ENCODE measurements at places on chromosomes 5 and 9.

DNA sequence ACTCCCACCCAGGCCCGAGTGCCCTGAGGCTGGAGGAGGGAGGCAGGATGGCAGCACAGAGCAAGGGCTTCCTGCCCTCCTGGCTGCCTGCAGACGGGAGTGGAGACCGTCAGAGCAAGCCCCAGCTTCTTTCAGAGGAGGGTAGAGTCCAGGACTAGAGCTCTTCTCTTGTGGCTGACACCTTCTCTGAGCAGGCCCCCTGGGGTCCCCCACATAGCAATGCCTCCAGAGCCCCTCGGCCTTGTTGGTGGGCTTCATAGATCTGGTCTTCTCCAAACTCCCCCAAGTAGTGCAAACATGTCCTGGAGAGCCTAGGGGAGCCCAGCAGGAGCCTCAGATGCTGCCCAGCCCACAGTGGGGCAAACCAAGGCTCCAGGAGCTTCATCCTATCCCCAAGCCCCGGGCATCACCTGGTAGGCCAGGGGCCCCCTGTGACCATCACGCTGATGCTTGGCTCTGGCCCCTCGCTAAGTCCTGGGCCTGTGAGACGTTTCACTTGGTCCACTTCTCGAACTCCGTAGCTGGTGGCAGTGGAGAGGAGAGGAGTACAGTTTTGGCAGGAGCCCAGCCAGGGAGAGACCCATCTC is 2.0 kb downstream of the MZB1 start:
- no peaks in the 10 kb centered on the region for H3K36me3 ChIP-seq
- peaks cover 2% of the 10 kb centered on the region for H3K4me1 ChIP-seq
- no peak overlapping the region for H3K4me3 ChIP-seq

GRCh38 chr9:13324988-13325387 is 45.5 kb upstream of the MPDZ start:
- DNase-seq: no peak
- H3K27me3 ChIP-seq: no peaks in the 10 kb centered on the region
- H3K4me1 ChIP-seq: no peaks in the 10 kb centered on the region
- no peak overlapping the region for H3K4me3 ChIP-seq

- no peaks in the 10 kb centered on the region for H3K27me3 ChIP-seq
- no peaks in the 10 kb centered on the region for H3K4me1 ChIP-seq
- H3K36me3 ChIP-seq: peaks cover 87% of the 10 kb centered on the region
- DNase-seq: no peak
- no peak overlapping the region for H3K4me3 ChIP-seq
Measured at GRCh38 chr5:57246426-57246825, 72.6 kb downstream of the GPBP1 start.

- H3K27me3 ChIP-seq: no peaks in the 10 kb centered on the region
- H3K4me1 ChIP-seq: no peaks in the 10 kb centered on the region
- no peak overlapping the region for H3K27ac ChIP-seq
- no peak overlapping the region for H3K4me3 ChIP-seq
- DNase-seq: no peak
- no peaks in the 10 kb centered on the region for H3K36me3 ChIP-seq
Measured at GRCh38 chr5:161412792-161413191, 133.7 kb downstream of the GABRB2 start.

- no peak overlapping the region for H3K4me3 ChIP-seq
- H3K4me1 ChIP-seq: no peaks in the 10 kb centered on the region
- no peak overlapping the region for H3K27ac ChIP-seq
- H3K27me3 ChIP-seq: no peaks in the 10 kb centered on the region
- H3K36me3 ChIP-seq: no peaks in the 10 kb centered on the region
Measured at GRCh38 chr5:163259495-163259894, 177.9 kb upstream of the CCNG1 start.

GRCh38 chr9:115006660-115007059 is 76.3 kb upstream of the TNFSF8 start:
- no peaks in the 10 kb centered on the region for H3K27me3 ChIP-seq
- H3K4me3 ChIP-seq: no peak overlapping the region
- no peak overlapping the region for H3K27ac ChIP-seq
- DNase-seq: no peak

DNA sequence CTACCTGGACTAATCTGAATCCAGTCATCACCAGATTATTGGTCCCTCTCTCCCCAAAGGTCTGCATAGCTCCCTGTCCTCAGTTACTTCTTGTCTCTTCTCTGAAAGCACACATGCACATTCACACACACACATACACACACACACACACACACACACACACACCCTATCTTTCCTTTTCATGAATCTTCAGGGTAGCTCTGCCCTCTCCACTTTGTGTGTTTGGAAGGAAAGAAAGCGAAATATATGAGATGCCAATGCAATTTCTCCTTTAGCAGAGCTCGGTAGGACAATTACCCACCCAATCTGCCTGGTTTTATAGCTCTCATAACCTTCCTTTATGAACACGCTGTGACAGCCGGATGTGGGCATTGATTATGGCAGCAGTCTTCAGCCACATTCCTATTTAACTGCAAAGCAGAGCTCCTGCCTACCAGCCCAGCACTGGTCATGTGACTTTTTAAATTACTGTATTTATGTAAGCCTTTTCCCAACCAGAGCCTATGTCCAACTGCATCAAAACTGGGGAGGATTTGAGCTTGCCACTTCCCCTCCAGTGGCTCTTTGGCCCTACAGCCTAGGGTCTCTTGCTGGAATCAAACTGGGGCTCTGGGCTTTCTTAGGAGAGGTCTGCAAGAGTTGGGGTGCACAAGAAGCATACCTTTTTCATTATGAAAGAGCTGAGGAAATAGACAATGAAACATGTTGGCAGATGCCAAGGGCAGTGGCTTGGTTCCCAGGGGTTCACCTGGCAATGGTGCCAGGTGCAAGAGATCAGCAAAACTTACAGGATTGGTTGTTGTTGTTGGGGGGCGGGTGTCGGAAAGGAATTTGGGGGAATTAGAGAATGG is 20.8 kb upstream of the MATR3 start:
- peaks cover 2% of the 10 kb centered on the region for H3K36me3 ChIP-seq
- H3K27ac ChIP-seq: no peak overlapping the region
- no peak for DNase-seq
- peak overlapping the region; percentile 67 for H3K4me3 ChIP-seq

DNA sequence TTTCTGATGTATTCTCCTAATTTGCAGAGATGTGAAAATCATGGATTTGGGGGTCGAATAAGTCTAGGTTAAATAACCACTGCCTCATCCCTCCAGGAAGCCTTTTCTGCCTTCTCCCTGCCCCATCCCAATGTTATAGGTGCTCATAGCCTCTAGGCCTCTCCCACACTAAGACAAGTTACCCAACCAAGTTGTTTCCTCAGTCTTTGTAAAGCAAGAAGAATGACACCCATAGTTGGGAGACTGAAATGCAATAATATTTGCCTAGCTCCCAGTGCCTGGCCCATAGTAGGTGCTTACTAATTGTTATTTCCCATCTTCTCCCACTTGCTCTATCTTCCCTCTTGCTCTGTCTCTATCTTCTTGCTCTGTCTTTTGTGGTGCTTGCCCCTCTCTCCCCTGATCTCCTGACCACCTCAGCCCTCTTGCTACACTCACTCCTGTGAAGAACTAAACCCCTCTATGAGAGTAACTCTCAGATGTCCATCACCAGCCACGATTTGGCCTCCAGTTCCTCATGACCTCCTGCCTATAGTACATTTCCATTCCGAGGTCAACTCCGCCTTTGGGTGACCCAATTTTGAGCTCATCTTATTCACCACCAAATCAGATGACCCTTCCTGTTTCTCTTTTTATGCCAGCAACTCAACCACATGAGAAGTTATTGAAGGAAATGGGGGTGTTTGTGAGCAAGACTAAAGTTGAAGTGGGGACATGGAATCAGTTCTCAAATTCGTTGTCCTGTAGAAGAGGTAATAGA is 7.0 kb downstream of the AFAP1L1 start:
- no peaks in the 10 kb centered on the region for H3K4me1 ChIP-seq
- H3K27me3 ChIP-seq: peaks cover 3% of the 10 kb centered on the region
- H3K4me3 ChIP-seq: no peak overlapping the region
- no peaks in the 10 kb centered on the region for H3K36me3 ChIP-seq
- no peak for DNase-seq
- H3K27ac ChIP-seq: no peak overlapping the region

DNA sequence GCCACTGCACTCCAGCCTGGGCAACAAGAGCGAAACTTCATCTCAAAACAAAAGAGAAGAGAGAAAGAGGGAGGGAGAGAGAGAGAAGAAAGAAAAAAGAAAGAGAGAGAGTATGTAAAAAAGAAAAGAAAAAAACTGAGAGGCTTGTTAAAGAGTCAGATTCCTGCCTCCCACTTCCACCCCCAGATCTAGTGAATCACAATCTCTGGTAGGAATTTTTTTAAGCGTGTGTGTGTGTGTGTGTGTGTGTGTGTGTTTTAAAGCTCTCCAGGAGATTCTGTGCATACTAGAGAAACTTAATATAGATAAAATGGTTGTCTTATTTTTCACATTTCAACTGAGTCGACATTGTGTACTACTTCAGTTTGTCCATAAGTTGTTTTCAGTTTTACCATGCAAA is 32.0 kb downstream of the SAR1B start:
- no peak overlapping the region for H3K27ac ChIP-seq
- H3K4me1 ChIP-seq: no peaks in the 10 kb centered on the region
- H3K27me3 ChIP-seq: no peaks in the 10 kb centered on the region
- no peaks in the 10 kb centered on the region for H3K36me3 ChIP-seq
- DNase-seq: no peak

DNA sequence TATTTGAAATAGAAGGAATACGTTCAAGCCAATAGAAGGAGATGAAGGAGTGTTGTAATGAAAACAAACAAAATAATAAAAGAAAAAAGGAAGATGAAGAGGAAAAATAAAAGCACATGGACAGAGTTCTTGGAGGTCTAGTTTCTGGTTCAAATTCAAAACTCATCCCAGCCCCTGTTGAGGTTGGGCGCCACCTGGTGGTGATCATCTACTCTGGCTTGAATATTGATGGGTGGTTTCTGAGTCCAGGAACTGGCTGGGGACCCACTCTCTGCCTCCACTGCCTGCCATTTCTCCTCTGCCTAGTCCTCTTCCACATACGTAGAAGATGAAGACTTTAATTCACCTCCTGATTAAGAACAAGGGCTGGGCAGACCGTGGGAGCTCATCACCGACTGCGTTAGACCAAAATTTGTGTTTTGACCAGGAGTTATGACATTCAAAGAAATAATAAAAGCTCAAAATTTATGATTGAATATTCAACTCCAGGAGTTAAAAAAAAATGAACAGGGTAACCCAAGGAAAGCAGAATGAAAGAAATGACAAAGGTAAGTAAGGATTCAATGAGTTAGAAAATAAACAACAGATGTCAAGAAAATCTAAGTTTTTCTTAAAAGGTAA is 99.0 kb upstream of the SLC1A3 start:
- H3K4me3 ChIP-seq: no peak overlapping the region
- H3K4me1 ChIP-seq: peaks cover 2% of the 10 kb centered on the region
- peak; percentile 69 for DNase-seq
- H3K36me3 ChIP-seq: no peaks in the 10 kb centered on the region
- no peaks in the 10 kb centered on the region for H3K27me3 ChIP-seq

DNA sequence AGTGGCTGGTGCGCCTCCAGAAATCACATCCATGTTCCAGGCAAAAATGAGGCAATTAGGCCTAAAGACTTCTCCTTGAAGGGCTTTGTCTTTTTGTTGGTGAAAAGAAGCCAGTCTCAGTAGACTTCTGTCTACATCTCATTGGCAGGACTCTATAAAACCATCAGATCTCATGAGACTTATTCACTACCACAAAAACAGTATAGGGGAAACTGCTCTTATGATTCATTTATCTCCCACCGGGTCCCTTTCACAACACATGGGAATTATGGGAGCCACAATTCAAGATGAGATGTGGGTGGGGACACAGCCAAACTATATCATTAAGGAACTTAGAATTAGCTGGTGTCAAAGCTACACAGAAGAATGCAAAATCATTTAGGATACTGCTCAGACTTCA is 77.7 kb upstream of the SNX2 start:
- H3K4me1 ChIP-seq: no peaks in the 10 kb centered on the region
- no peaks in the 10 kb centered on the region for H3K36me3 ChIP-seq
- DNase-seq: no peak
- H3K27ac ChIP-seq: no peak overlapping the region
- no peak overlapping the region for H3K4me3 ChIP-seq

DNA sequence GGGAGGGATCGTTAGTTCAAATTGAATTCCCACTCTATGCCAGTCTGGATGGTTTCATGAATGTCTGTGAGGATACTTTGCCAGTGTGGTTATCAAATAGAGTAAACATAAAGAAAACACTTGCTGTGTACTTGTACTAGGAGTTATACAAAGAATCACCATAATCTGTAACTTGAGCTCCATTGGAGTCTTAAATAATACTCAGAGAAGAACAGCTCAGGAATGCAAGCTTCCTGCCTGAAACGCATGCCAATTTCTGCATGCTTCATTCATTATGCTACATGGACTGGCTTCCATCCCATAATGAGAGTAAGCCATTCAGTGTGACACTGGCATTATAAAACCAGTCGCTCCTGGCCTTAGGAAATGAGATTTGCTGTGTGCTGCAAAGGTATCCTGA is 351.4 kb downstream of the SEMA5A start:
- peaks cover 19% of the 10 kb centered on the region for H3K4me1 ChIP-seq
- no peak overlapping the region for H3K4me3 ChIP-seq
- no peak for DNase-seq

DNA sequence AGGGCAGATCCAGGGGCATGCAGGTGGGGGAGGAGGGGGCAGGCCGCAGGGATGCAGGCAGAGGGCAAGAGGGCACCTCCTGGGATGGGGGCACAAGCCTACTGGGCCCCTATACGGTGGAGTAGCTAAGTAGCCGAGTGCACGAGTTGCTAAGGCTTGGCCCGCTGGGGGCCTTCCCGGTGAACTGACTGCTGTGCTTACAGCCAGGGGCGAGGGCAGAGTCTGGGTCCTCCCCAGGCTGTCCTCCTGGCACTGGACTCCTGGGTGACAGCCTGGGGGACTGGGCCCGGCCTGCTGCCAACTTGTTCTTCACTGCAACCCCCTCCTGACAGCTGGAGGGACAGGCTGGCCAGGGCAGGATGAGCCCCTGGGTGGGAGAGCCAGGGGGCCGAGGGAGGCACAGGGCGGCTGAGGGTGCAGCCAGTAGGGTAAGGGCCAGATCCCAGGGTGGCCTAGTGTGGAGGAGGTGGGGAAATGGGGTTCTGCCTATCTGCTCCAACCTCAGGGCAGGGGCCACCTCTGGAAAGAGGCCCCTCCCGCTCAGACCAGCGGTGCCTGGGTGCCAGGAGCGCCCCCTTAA is 1.7 kb upstream of the EGFL7 start:
- no peaks in the 10 kb centered on the region for H3K36me3 ChIP-seq
- H3K4me1 ChIP-seq: peaks cover 7% of the 10 kb centered on the region
- H3K27me3 ChIP-seq: no peaks in the 10 kb centered on the region
- no peak overlapping the region for H3K4me3 ChIP-seq
- no peak for DNase-seq

GRCh38 chr9:87140605-87141109 is 193.4 kb upstream of the GAS1 start:
- peaks cover 4% of the 10 kb centered on the region for H3K4me1 ChIP-seq
- no peaks in the 10 kb centered on the region for H3K27me3 ChIP-seq
- DNase-seq: no peak
- H3K27ac ChIP-seq: no peak overlapping the region
- H3K4me3 ChIP-seq: no peak overlapping the region
- no peaks in the 10 kb centered on the region for H3K36me3 ChIP-seq

All from neuronal stem cell (in vitro differentiated cells).